NCI-H187 (cell line): ENCODE measurements at places on chromosomes 1 and 21.

- DNase-seq: no peak
These were observed at the start of gene HPCA for GRCh38 chr1:32886004-32886827. Gene HPCA, plus strand, starts transcription at chr1:32886491. Its CDS starts 2,408 bp downstream, at chr1:32888899.

GRCh38 chr1:32539584-32540571 lies 651 bp downstream of the ZBTB8A start:
- DNase-seq: peak; percentile 11

DNA sequence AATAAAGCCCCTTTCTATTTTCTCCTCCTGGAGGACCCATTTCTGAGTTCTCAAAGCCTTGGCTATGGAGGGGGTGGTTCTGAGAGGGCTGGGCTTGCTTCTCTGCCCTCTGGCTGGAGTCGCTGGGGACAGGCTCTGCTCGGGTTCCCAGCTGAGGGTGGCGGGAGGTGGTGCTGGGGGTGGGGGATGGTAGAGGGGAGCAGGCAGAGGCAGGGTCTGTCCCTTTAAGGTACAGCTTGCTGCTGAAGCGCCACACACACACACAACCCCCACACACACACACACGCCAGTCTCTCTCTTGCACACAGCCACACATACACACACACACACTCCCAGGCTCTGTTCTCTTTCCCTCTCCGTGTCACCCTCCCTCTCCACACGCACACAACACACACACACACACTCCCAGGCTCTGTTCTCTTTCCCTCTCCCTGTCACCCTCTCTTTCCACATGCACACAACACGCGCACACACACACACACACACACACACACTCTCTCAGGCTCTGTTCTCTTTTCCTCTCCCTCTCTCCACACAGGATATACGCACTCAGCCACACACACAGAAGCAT lies 69.8 kb upstream of the SSBP3 start:
- DNase-seq: no peak

DNA sequence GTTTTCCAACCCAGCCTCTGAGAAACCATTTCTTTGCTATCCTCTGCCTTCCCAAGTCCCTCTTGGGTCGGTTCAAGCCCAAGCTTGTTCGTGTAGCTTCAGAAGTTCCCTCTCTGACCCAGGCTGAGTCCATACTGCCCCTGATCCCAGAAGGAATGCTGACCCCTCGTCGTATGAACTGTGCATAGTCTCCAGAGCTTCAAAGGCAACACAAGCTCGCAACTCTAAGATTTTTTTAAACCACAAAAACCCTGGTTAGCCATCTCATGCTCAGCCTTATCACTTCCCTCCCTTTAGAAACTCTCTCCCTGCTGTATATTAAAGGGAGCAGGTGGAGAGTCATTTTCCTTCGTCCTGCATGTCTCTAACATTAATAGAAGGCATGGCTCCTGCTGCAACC lies 23.8 kb downstream of the EIF2D start:
- no peak for DNase-seq

DNA sequence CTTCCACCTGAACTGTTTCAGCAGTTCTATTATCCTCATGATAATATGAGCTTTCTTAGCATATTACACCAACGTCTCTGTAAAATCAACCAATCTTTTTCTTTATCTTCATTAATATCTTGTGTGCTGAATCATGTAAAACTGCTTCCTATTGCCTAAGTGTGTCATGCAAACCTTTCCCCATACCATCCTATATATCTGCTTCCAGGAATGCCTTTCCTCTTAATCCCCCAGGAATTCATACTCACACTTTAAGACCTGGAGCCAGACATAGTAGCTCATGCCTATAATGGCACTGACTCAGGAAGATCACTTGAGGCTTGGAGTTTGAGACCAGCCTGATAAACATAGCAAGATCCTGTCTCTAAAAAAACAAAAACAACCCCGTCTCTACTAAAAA lies 183.9 kb downstream of the NRIP1 start:
- no peak for DNase-seq

GRCh38 chr1:229942501-229942900 lies 124.5 kb upstream of the GALNT2 start:
- DNase-seq: no peak

- DNase-seq: no peak
These were observed 33.6 kb upstream of the GNPAT start for GRCh38 chr1:231207437-231207836.

DNA sequence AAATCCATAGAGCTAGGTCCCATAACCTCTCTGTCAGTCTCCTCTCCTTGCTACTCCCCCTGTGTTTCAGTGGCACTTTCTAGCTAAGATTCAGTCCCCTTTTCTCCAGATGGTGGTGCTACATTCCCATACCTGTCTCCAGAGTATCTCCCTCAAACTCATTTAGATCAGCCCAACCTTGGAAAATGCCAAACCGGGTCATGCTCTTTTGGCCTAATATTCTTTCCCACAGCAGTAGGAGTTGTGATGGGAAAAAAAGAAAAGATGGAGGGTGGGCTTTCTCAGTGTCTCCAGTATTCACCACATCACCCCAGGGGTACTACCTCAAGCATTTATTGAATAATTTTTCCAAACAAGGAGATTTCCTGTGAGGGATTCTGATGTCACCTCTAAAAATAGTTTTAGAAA lies 3.2 kb upstream of the RXFP4 start:
- no peak for DNase-seq

- no peak for DNase-seq
These were observed 100.4 kb downstream of the MAP3K21 start for GRCh38 chr1:233427907-233428306.

DNA sequence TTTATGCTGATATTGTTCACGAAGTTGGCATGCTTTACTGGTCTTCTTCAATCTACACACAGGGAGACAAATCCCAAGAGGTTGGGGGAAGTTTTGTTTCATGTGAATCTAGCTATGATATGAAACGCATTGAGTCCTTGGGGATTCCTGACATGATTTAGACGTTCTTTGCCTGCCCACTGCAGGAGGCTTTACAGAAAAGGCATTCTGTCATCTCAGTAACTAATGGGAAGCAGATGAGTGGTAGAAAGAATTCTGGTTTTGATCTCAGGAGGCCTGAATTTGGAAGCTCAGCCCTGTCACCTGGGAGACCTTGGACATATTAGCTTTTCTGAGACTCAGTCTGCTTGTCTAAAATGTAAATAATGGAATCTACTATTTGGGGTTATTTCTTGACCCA lies 383.0 kb upstream of the NFIA start:
- no peak for DNase-seq

- no peak for DNase-seq
These were observed 38.4 kb downstream of the IGSF21 start for GRCh38 chr1:18145851-18146618.

DNA sequence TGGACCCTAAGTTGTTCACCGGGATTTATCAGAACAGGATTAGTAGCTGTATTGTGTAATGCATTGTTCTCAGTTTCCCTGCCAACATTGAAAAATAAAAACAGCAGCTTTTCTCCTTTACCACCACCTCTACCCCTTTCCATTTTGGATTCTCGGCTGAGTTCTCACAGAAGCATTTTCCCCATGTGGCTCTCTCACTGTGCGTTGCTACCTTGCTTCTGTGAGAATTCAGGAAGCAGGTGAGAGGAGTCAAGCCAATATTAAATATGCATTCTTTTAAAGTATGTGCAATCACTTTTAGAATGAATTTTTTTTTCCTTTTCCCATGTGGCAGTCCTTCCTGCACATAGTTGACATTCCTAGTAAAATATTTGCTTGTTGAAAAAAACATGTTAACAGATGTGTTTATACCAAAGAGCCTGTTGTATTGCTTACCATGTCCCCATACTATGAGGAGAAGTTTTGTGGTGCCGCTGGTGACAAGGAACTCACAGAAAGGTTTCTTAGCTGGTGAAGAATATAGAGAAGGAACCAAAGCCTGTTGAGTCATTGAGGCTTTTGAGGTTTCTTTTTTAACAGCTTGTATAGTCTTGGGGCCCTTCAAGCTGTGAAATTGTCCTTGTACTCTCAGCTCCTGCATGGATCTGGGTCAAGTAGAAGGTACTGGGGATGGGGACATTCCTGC lies 3.9 kb upstream of the OLFML3 start:
- no peak for DNase-seq

DNA sequence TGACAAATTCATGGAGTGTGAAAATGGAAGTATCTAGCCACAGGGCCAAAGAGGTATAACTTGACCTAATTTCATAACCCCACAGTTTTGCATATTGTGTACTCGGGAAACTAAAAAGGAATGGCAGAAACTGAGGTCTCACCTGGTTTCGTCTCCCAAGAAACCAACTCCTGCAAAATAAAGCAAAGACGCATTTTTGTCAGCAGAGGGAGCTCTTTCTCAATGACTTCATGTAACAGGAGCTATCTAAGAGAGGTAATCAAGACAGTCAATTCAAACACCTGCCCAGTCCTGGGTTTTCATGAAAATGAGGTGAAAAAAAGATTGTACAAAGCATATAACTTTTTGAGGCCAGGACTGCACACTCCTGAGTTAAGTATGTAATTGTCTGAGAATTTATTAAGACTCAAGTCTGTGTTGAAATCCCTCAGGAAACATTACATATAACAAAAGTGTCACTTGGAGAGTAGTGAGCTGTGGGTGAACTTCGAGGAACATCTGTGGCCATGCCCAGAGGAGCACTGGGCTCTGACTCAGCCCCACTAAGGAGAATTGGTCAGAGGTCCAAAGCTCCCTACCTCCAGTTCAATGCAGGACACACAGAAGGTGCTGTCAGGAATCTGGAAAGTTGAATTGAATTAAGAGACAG lies 17.6 kb downstream of the FCRL4 start:
- peak; percentile 44 for DNase-seq

DNA sequence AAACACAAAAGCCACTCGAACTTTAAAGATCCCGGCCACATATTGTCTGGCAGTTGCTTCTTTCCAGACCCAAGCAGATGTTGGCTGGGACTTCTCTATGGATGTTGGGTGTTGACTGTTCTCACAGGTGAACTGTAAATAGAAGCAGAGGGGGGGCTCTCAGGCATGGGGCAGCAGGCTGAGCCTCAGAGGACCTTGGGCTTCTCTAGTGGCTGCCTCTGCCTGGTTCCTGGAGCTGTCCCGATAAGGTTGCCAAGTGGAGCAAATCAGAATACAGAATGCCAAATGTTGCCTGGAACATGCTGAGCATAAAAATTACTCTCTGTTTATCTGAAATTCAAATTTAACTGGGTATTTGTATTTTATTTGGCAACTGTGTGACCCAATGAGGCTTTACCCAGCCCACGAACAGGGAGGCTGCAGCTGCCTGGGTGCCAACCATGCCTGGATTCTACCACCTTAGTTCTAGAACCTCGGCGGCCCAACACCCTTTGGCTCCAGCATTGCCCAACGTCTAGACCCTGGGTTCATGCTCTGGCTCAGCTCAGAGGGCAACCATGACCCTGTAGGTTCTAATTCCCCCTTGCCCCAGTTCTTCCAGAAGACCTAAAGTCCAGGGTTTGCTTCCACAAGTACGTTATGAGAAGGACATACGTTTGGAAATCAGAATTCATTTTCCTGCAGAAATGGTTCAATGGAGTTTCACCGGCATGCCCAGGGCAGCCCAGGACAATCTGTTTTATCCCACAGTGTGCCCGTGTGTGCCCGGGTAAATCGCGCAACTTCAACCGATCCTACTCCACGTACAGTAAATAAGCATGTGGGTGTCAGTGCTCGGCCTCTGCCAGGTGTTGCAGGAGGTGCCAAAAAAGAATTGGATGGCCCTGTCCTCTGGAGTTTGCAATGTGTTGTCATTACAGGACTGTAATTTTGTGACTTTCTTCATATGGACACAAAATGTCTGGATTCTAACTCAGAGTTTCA lies 5.4 kb upstream of the SLC45A1 start:
- DNase-seq: no peak

DNA sequence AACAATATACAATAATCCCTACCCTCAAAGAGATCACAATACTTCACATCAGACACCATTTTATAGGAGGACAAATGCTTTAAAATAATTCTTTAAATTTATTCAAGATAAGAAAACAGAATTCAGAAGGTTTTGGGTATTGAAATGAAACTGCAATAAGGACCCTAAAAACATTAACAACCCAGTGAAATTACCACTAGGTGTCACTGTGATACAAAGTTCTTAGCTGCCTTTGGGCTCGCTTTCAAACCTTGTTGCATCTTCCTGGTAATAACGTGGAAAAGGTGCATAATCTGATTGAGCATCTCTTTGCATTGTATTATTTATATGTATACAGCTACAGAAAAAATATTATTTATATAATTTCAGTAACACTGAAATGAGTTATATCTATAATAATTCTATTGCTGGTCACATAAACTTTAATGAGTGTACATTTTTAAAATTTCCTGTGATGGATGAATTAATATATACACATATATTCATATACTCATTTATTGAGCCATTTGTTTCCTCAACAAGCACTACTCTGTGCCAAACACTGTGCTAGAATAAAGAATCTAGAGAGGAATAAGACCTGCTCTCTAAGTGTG lies 185.2 kb downstream of the FAF1 start:
- peak; percentile 3 for DNase-seq

GRCh38 chr1:3943123-3943431 lies 43.0 kb upstream of the C1orf174 start:
- no peak for DNase-seq
